Activated T-cell treated with anti-CD3 and anti-CD28 coated beads, Interleukin-2, amount 50 U/mL, for 1 hour (primary cell): ENCODE measurements at places on chromosomes 2 and 18.

DNA sequence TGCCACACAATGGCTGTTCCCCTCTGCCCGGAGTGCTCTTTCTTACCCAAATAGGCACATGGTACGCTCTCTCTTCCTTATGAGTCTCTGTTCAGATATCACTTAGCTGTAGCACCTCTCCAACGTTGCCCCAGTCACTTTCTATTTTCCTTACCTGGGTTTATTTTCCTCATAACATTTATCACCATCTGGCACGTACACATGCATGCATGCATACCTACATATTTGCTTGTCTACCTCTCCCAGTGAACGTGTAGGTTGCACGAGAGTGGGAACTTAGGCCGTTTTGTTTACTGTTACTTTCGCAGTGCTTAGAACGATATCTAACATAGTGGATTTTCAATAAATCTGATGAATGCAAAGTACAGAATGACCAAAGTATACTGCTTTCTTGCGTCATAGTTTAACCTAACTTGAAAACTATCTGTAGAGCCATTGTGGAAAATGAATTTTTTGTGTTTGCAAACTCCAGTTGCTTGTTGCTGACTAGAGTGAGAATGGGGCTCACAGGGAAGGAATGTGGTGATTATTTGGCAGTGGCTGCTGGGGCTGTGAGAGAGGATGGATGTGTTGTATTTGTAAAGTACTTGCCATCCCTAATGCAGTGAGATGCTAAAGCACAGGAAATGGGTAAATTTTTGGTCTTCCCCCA lies 47.1 kb downstream of the ACSL3 start:
- no peak for DNase-seq

GRCh38 chr2:234003972-234004617 lies 46.4 kb upstream of the SPP2 start:
- no peak for DNase-seq

GRCh38 chr18:13226533-13227144 lies 8.1 kb downstream of the LDLRAD4 start:
- DNase-seq = no peak

- DNase-seq = no peak
Observed at GRCh38 chr2:191878548-191879279, 31.8 kb upstream of the CAVIN2 start.

- no peak for DNase-seq
Observed at GRCh38 chr2:22817197-22817596, 567.8 kb upstream of the KLHL29 start.
